ENCODE measurements at places on chromosomes 7 and 10.

DNA sequence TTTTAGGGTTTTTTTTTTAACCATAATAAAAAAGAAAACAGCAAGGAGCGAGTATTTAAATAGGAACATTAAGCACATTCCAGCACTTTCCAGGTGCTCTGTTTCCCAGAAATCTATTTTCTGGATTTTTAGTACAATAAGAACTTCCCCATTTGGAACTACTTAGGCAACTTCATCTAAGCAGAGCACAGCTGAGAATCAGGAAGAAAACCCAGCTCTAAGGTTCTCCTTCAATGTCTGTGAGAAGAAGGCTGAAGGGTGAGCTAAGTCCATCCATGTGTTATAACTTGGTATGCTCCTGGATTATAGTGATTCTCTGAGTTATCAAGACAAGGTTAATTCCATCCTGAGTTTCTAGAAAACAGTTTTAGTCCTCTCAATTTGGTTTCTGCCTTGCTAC, 181.9 kb downstream of the CYP26A1 start:
- no peak for DNase-seq

GRCh38 chr7:119935418-119936025, 337.5 kb upstream of the KCND2 start:
- no peak for DNase-seq

DNA sequence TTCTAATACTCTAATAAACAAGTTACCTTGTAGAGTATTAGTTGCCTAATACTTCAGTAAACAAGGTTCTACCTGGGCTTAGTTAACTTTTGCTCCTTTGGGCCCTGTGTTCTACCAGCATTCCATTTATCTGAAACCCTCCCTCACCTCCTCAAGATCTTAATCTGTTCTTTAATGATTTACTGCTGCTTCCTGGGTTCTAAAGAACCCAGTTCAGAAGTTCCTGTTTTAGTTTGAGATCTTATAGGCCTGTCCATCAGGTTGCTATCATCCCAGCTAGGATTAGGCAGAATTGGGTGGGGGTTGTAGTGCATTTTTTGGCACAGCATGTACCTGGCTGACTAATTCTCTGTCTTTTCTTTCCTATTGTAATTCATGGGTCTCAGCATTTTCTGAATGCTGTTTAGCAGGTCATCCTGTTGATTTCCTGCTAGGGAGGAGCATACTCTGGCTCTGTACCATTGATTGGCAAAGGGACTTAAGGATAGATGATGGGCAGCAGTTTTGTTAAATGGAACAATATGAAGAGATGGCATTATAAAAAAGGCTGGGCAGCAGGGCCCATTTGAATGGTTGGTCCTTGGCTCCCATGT, 53.7 kb upstream of the TMEM248 start:
- no peak for DNase-seq

GRCh38 chr10:75228834-75229233, 6.9 kb downstream of the COMTD1 start:
- DNase-seq = no peak

- DNase-seq = no peak
Measured at GRCh38 chr10:71339796-71340589, 20.9 kb downstream of the SLC29A3 start.

DNA sequence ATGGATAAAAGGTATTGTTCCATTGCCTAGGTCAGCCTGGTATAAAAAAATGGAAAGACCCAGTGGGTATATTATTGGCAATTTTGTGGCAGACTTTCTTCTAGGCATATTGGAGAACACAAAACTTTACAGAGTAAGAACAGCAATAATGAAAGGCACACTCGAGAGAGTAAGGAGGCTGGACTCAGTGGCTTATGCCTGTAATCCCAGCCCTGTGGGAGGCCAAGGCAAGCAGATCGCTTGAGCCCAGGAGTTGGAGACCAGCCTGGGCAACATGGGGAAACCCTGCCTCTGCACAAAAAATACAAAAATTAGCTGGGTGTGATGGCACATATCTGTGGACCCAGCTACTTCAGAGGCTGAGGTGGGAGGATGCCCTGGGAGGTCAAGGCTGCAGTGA, 158.2 kb downstream of the FAM107B start:
- no peak for DNase-seq

DNA sequence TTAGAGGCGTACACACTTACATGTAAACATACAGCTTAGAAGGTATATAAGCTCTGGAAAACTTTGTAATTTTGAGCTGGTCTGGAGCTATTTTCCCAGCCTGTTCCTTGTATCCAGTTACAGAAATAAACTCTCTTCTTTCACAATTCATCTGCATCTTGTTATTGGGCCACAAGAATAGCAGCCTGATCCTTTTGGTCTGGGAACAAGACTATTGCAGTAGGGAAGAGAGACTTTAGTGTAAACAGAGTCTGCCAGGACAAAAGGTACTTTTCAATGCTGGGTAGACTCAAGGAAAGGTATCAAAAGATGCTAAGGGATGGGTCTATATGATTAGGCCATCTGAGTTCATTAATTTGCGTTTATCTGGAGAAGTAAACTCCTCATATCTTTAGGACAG, 728.3 kb downstream of the TYW1 start:
- DNase-seq = no peak

DNA sequence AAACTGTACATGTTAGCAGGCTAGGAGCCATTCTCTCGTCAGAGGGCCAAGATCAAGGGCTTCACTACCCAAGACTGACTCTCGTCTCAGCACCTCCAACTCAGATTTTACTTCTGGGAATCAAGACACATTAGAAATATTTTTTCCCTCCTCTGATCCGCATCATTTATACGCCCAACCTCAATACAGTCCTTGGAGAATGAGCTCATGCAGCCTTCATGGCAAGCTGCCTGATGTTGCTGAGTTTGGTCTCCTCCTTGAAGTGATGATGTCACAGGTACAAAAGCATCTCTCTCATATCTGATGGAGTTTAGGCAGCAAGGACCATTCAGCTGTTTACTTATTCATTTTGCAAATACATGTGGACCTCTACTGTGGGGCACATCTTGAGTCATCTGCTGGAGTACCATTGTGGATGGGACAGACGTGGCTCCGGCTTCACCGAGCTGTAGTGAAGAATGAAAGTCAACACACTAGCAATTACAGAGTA, 114.0 kb downstream of the BMPER start:
- no peak for DNase-seq

- DNase-seq = no peak
Measured at GRCh38 chr7:107152011-107152410, 16.8 kb upstream of the HBP1 start.

GRCh38 chr7:47183862-47184590, 397.9 kb downstream of the TNS3 start:
- no peak for DNase-seq
